ENCODE measurements at places on chromosomes 6 and 20.
A peak's percentile ranks its signal among the peaks of the same experiment; 100 is the strongest.

DNA sequence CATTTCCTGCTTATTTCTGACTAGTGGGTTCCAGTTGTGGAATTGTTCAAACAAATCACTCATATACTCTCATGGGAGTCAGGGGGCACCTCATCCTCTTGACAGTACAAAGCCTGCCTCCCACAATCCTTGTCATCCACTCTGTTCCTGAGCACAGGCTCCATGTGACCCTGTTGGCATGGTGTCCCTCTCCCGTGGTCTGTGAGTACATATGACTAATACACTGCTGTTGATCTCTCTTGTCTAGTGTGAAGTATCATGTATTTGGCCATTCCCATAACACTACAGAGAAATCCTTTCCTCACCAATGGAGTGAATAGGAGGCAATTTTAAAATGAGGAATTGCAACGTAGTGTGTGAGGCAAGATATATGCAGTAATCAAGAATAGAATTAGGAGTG is 185.3 kb downstream of the OGFRL1 start:
- DNase-seq, result no peak

GRCh38 chr6:41053041-41053440 is at the start of gene APOBEC2:
Gene APOBEC2, plus strand, starts transcription at chr6:41053202. Its CDS starts 146 bp downstream, at chr6:41053348.
- DNase-seq, result no peak

DNA sequence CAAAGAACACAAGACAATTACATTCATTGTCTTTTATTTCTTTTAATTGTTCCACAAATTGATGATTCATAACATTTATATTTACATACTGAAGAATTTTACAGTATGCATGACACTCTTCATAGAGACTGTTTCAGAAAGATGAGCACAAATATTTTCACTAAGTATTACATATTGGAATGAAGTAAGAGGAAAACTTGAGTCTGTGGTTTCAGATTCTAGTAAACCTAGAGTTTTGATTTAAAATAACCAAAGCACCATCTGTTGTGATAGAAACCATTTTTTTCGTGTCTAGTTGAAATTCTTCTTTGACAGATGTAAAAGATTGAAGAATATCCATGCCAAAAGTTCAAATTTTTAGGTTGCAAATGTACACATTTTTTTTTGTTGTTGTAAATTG is 32.1 kb upstream of the OPN5 start:
- no peak for DNase-seq

DNA sequence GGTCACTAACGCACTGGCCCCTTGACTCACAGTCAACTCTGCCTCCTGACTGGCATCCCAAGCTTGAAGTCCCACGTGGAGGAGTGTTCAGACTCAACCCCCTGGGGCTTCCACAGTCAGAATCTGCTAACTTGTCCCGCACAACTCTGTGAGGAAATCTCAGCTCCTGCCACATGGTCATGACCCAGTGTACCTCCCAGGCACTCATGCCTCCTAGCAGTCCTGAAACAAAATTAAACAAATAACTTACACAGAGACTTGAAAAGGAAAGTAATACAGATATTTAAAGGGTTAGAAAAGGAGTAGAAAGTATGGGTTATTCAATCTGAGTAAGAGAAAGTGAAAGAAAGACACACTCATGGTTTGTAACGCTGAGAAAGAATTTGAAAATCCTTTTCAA is 134.9 kb downstream of the GMDS start:
- no peak for DNase-seq

GRCh38 chr6:36985417-36985807 is 584 bp downstream of the MTCH1 start:
- DNase-seq, result no peak

DNA sequence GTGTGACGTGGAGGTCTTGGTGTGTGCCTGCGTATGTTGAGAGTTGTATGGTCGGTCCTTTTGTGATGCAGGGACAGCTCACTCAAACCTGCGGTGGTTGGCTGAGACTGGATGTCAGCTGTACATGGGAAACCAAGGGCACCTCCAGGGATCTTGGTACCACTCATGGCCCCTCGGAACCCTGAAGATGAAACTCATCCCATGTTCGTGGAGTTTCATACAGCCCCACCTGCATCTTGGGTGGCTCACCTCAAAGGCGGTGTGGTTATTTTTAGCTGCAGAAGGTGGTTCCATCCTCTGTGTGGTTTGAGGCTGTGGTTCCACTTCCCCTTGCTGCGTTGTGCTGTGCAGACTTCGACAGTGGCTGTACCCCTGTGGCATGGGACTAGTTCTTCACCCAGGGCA is 52.6 kb upstream of the SLC22A1 start:
- DNase-seq, result no peak

- DNase-seq, result no peak
Measured at GRCh38 chr6:422433-423054, 31.0 kb downstream of the IRF4 start.

GRCh38 chr6:169142538-169142844 is 111.2 kb downstream of the THBS2 start:
- no peak for DNase-seq

GRCh38 chr6:2384528-2384927 is 139.1 kb upstream of the GMDS start:
- no peak for DNase-seq

DNA sequence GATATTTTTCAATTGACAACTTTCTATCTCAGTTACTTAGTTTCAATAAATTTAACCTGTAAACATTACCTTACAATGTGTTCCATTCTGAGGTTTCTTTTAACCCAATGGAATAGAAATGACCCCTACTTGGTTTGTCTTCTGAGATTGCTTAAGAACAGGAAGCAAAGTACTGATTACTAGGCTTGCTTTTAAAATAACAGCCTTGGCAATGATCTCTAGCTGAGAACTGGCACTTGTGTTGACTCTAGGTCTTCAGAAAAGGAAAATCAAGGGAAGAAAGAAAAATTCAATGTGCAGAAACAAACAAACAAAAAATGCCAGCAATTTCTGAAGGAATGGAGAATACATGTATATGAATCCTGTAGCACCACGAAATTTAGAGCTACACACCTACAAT is 66.1 kb downstream of the SYNE1 start:
- DNase-seq, result no peak

GRCh38 chr6:154301839-154302752 is 54.5 kb downstream of the IPCEF1 start:
- no peak for DNase-seq

GRCh38 chr20:46330072-46330763 is 21.9 kb upstream of the CDH22 start:
- DNase-seq, result no peak

DNA sequence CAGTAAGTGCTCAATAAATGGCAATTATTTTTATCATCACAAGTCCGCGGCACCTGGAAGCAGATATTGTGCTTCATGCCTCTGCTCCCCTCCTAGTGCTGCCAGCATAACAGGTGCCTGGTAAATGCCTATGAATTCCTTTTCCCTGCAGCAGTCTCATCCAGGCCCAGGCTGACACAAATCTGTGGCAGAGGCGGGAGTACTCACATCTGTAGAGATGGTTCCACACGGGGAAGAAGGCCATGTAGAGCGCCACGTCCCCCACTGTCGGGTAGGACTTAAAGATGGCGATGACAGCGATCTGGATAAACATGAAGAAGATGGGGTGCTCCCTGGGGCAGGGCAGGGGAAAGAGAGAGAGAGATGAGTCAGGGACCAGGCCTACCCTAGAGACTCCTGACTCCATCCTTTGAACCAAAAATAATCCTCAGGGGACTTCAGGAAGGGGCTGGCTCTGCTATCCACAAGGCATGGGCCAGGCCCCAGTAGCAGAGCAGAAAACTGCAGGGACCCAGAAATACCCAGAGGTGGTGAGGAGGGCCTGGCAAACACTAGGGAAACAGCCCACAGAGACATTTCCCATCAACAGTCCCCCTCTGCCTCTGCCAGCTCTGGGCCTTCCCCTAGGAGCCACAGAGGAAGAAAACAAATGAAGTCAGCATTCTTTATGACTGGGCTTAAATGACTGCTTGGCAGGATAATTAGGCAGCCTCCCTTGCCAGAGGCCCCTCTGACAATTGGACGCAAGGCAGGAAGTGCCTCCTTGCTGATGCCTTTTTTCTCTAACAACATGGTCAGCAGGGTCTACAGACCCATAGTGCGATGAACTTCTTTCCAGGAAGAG is 23.0 kb downstream of the MAP1LC3A start:
- DNase-seq, result no peak

DNA sequence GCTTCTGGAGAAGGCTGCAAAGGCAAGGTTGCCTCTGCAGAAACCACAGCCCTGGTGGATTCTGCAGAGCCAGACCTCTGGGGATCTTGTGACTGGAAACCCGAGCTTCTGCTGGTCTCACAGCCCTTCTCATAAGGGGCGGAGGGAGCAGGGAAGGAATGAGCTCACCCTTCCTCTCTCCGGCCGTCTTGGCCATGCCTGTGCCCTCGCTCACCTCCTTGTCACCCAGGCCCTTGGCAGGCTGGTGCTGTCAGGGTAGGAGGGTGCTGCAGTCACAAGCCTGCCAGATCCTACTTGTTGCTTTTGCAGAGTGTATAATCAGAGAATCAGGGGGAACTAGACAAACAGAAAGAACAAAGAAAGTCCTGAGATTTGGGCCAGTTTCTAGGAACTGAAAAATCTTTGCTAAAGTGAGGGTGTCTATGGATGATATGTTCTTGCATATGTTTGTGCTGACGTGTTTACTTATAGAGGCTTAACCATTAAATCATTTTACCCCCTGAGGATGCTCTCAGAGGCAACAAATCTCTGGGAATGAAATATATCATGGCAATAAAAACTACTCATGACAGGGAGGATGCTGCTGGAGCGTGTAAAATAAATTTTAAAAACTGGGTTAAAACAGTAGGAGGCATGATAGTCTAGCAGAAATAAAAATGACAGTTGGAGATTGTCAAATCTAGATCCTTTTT is 244.9 kb upstream of the SOX4 start:
- DNase-seq, result peak; percentile 4

- DNase-seq, result peak; percentile 34
Measured at GRCh38 chr6:99353126-99353525, 3.7 kb upstream of the FAXC start.

- DNase-seq, result no peak
Measured at GRCh38 chr6:84193114-84193708, 34.2 kb downstream of the CEP162 start.

GRCh38 chr6:2986722-2987221 is 12.9 kb upstream of the NQO2 start:
- DNase-seq, result no peak

DNA sequence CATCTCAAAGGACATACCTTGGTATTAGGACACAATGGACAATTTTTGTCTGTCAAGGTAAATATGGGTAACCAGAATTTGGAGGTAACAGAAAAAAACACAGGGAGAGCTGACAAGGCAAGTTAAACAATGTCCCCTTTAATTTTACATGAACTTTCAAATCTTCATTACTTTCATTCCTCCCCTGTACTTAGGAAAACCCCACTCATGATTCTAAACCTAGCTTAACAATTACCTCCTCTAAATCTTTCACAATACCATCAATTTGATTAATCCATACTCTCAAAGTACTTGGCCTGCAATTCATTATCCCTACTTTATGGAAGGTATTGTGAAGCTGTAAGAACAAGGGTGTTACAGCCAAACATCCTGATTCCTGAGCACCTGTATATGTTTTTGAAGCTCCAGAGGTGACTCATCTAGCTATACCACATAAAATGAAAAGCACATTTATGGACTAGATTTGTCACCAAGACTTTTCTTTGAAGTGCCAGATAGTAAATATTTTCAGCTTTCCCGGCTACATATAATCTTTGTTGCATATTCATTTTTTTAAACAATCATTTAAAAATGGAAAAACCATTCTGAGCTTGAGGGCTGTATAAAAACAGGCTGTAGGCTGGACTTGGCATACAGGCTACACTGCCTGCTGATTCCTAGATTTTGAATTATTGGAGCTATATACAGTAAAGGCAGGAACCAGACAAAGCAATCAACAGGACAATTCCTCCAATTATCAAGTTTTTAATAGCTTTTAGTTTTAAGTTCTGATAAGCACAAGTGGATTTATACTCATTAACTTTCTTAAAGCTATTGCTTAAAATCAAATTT is 22.9 kb downstream of the DEK start:
- DNase-seq, result no peak

DNA sequence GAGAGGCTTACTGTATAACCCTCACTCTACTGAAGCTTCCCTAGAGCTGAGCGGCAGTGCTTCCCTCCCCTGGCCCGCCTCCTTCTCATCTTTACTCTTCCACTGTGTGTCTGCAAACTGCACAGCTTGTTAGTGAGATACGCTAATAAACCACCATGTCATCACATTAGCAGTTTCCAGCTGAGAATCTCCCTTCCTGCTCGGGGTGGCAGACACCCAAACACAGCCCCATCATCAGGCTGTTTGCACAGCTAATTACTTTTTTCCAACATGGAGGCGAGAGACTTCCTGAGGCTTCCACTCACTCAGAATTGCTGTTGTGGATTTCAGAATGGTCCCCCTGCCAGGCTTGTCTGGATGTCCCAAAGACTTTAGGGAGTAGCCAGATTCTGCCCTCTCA is 444.9 kb upstream of the SULF2 start:
- DNase-seq, result no peak

DNA sequence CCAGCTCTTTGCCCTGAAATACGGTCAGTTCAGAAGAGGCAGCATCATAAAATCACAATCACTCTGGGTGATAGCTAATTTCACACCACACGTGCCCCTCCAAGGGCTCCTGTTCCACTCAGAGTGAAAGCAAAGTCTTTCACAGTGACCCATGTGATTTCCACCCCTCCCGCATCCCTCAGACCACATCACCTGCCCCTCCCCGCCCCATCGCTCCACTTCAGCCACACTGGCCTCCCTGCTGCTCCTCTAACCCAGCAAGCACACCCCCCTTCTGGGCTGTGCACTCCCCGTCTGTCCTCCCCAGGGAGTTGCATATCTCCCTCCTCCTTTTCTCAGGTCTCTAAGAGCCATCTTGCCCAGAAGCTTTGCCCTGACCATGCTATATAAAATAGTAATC is 74.5 kb downstream of the PSMG4 start:
- no peak for DNase-seq

- no peak for DNase-seq
Measured at GRCh38 chr6:111921103-111921502, 47.9 kb upstream of the FYN start.

DNA sequence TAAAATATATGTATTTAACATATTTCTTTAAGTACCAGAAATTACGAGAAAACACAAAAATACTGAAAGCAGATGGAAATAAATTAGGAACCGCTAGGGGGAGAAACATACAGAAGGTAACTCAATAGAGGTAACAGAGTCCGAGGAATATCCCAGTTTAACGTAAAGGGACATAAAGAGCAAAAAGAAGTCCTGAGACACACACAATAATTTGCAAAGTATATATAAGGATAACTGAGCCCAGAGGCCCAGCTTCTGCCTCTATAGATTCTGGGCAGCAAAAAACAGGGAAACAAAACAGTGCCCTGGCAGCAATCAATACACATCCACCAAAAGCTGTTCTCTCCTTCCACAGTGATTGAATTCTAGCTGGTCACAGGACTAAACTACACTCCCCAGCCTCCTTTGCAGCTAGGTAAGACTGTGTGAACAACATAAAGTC is 15.1 kb downstream of the TBC1D32 start:
- no peak for DNase-seq

GRCh38 chr6:11509471-11509870 is 28.1 kb upstream of the TMEM170B start:
- DNase-seq, result no peak

DNA sequence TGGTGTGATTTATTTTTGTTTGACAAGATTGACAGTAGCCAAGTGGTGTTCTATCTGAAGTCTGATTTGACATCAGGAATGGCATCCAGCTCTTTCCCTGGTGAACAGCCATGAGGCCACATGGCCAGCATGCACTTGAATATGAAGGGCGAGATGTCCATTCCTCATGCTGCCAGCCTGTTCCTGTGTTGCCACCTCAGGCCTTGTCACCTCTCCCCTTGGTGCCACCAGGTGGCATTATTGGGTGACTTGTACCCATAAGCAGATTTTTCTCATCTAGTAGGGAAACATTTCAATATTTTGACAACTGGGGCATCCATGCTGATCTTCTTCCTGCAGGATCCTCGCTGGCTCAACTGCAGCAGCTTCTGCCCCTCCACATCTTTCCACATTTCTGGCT is 199.1 kb downstream of the ERMARD start:
- no peak for DNase-seq

All from endothelial cell (in vitro differentiated cells).